GM06990 (cell line): ENCODE measurements at places on chromosomes 2 and 18.

GRCh38 chr2:168517816-168518215, 61.7 kb downstream of the CERS6 start:
- DNase-seq, result no peak

DNA sequence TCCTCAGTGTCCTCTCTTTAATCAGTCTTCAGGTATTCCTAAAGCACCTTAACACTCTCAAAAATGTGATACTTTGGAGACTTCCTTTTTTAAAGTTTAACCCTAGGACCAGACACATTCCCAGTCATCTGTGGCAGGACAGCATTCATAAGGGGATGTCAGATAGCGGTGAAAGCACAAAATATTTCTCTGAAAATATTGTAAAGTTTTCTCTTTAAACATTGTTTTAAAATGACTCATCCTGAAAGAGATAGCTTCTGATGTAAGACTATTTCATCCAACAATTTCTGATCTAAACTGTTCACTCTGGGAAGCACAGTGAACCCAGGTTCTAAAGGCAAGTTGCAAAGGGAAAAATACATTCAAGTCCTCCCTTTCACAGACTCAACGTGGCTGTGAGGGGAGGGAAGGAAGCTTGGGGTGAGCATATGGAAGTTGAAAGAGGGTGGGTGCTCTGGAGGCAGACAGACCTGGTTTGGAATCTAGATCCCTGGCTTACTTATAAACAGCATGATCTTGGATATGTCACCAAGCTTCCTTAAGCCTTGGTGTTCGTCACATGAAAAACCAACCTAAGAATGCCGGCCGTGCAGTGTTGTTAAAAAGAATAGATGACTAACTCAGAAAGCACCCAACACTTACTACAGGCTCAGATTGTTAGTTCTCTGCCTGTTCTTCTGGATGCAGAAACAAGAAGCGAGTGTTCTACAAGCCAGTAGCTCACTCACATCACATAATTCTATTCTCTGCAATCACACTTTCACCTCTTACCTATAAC, 12.1 kb downstream of the GALNT14 start:
- no peak for DNase-seq

- DNase-seq, result no peak
Observed at GRCh38 chr2:48198371-48198770, 292.1 kb upstream of the FBXO11 start.

- peak; percentile 52 for DNase-seq
Observed at GRCh38 chr2:12504443-12504842, 212.3 kb upstream of the TRIB2 start.

- DNase-seq, result no peak
Observed at GRCh38 chr2:2575181-2575577, 244.1 kb upstream of the MYT1L start.

GRCh38 chr2:224141304-224141703, 102.2 kb upstream of the SERPINE2 start:
- no peak for DNase-seq

- no peak for DNase-seq
Observed at GRCh38 chr18:71223486-71223885, 934.6 kb downstream of the SOCS6 start.

DNA sequence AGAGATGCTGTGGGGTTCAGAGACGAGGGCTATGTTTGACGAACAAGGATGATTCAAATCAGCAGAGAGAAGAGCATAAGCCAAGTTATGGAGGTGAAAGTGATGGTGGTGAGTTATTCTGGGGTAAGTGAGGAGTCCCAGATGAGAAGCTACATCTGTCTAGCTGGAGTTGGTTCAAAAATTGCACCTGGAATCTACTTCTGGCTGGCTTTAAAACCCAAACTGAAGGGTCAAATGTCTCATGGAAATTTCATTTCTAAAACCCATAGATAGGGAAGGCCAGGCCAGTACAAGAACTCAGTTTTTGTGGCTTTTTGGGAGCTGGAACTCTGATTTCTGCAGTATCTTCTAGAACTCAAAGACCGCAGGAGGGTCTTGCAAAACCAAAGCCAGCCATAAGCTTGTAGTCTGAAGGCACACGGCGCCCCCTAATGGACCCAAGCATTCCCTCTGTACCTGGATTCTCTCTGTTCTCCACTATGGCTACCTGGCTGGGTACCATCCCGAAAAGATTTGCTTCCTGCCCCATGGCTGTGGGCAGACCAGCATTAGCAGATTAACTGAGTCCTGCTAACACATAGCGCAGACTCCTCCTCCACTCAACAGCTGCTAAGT, 229.1 kb upstream of the SLC14A2 start:
- DNase-seq, result no peak
